ENCODE measurements at places on chromosomes 12 and 14. TPM values are rescaled to one million over a fixed set of nuclear protein-coding genes. Genes with fewer than 3 reads are reported as not detected.

DNA sequence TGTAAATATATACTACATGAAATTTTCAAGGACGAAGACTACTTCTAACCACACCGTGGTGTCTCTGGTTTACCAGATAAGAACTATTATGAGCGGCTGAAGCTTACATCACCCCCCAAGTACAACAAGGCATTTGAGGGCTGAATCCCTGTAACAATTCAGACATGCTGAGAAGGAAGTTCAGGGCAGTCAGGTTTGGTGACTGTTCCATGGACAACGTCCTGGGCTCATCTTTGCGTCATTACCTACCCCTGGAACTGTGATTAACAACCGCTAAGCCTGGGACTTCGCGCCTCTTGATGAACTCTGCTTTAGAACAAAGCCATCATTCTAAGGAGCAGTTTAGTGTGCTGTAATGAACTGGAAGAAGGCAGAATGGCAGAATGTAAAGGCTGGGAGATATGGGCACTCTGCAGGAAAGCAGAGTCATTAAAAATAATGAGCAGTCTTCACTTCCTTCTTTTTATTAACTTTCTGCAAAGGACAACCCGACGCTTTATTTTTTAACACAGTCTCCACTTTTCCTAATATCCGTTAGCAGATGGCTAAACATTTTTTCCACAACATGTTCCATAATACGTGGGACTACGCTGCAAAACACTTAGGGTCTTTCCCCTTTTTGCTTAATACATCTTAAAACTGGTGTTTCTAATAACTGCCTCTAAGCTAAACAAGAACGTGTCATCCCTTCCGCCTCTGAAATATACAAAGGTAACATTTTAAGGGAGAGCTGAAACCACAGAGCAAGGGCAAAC lies 263.2 kb downstream of the ADAMTS20 start:
- DNase-seq = no peak

TMEM260 gene
- total RNA-seq = 32.6 TPM

ZDHHC22 gene
- not detected for total RNA-seq

GRCh38 chr14:53153702-53154112 lies 584 bp upstream of the DDHD1 start:
- DNase-seq = no peak
